ENCODE measurements at places on chromosomes 5 and 9.

GRCh38 chr9:6598249-6598725 lies 47.2 kb downstream of the GLDC start:
- no peak for DNase-seq

DNA sequence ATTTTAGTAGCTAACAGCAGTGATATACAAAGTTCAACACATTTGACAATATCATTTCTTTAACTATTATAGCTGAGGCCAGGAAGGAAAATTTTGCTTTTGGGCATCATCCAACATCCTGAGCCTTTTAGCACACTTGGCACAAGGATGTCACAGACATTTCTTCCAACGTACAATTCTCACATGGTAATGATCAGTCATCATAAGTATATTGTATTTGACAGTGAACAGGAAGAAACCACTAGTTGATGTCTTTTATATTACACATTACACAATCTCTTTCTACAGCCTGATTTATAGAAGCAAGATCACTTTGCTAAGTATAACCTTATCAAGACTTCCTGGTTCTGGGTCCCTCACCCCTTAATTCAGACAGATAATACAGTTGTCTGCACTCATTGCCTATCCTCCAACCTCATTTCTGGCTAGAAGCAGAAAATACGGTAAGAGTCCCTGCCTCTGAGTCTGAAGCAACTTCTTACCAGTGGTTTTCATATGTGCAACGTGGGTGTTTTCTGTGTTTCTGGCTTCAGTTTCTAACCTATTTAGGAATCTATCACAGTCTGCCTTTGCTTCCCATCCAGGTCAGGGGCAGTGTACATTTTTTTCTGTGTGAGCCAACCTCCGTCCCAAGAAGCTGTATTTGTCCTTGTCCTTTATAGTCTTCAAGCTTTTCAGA lies 167.8 kb downstream of the PAM start:
- no peak for DNase-seq

DNA sequence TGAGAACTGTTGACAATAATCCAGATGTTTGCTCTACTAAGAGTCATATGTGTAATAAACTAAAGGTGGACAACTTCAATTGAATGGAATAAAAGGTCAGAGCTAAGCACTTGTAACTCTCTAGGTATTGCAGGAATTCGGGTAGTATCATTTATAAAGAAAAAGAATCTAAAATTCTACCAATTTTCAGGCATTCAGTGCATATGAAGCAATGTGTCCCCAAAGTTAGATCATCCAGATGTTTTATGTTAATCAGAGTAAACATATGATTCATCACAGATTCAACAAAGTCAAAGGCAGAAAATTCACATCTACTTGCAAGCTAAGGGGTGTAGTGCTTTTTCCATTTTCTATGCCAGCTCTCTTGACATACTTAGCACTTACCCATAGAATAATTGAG lies 477.1 kb downstream of the PDE4D start:
- DNase-seq = no peak

- DNase-seq = no peak
Observed at GRCh38 chr9:21029661-21030060, 1.8 kb downstream of the HACD4 start.

GRCh38 chr5:93724791-93725190 lies 16.6 kb downstream of the POU5F2 start:
- DNase-seq = no peak

DNA sequence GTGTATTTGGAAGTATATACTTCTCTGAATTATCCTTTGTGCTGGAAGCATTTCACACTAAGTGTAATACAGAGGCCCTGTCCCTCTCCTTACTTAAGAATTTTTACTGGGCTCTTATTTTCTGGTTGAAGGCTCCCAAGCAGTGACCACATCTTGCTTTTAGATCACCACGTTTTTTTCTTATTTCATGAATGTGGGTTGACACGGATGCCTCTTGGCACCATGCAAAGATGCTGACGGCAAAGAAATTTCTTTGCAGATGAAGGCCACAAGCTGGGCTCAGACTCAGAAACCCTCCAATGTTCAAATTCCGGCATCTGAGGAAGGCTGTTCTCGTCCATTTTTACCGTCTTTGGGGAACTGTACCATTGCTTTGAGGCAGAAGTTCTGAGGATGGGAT lies 168.5 kb downstream of the HMHB1 start:
- DNase-seq = no peak

GRCh38 chr9:79974806-79975422 lies 403.1 kb downstream of the TLE4 start:
- DNase-seq = no peak

DNA sequence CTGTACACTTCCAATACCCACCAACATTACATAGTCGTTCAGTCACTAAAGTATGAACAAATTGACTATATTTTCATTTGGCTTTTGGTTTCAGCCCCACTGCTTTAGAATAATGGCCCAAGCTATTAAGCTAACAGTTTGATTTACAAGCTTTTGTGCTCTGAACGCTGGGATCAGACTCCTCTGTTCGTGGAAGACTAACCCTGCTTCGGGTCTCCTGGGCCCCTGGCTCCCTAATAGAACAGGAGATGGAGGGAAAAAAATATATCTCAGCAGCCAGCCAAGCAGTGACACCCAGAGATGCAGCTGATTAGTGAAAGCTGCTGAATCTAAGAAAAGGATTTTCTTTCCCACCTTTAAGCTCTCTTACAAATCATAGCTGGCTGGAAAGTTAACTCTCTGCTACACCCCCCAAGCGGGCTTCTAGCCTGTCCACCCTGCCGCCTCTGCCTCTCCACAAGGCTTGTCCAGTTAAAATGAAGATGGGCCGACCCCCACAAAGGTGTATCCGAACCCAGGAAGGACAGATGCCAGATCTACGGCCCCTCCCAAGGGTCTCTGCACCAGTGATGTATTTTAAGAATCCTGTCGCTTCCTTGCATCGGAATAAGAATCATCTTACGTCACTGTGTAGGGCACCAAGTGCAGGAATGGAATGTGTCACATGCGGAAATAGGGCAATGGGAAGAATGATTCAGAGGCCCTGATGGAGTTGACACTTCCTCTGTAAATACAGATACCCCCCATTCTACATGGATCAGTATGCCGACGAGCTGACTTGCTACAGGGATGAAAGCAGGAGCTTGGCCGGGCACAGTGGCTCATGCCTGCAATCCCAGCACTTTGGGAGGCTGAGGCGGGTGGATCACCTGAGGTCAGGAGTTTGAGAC lies 33.4 kb upstream of the BARHL1 start:
- DNase-seq = no peak

DNA sequence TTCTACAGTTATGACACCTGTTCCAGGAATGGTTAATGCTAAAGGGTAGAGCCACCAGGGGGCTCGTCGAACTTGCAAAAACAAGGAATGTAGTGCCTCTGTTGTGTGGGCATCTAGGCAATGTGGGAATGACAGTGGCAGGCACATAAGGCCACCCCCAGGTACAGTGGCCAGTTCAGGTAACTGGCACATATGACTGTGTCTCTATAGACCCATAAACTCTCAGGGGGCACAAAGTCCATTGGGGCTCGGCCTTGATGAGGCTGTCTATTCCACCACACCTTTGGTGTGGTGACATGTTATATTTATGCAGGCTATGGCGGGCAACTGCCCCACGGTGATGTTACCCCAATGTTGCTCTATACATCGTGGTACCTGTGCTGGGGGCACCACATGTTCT lies 59.6 kb upstream of the FAM120A start:
- no peak for DNase-seq

DNA sequence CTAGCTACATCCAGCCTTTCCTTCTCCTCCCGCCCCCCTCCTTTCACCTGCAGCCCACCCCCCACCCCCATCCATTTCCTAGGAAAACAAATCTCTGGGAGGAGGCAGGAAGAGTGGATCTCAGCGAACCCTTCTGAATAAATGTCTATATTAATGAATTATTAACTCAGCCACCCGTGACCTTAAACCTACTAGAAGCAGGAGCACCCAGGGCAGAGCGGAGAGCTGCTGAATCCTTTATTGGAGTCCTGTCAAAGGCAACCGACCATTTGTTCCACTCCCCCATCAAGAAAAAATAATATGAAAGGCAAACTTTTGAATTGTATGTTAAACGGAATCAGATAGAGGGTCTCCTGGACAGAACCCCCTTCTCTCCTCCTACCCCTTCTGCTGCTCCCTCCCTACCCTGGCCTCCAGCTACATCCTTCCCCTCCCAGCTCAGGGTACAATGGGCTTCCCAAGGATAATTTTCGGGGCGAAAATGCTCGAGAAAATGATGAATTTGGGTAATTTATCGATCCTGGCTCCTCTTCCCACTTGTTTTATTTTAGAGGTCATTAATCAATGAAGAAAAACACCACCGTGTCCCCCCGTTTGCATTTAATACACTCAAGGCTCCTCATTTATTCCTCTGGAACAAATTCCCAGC lies 3.3 kb upstream of the PRDM6 start:
- no peak for DNase-seq

DNA sequence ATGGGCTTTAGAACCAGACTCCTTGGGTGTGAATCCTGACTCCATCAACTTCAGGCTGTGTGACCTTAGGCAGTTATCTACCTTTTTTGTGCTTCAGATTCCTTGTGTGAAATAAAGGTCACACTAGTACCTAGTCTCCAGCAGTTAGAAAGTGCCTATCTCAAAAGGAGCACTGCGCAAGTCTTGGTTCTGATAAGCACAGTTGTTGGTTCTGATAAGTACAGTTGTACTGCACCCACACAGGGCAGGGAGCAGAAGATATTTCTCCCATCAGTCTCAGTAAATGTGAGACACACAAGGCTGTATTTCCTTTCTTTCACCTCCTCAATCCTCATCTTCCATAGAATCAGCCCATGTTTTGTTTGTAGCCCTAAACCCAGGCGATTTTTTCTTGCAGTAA lies 116.6 kb upstream of the DPYSL3 start:
- no peak for DNase-seq

DNA sequence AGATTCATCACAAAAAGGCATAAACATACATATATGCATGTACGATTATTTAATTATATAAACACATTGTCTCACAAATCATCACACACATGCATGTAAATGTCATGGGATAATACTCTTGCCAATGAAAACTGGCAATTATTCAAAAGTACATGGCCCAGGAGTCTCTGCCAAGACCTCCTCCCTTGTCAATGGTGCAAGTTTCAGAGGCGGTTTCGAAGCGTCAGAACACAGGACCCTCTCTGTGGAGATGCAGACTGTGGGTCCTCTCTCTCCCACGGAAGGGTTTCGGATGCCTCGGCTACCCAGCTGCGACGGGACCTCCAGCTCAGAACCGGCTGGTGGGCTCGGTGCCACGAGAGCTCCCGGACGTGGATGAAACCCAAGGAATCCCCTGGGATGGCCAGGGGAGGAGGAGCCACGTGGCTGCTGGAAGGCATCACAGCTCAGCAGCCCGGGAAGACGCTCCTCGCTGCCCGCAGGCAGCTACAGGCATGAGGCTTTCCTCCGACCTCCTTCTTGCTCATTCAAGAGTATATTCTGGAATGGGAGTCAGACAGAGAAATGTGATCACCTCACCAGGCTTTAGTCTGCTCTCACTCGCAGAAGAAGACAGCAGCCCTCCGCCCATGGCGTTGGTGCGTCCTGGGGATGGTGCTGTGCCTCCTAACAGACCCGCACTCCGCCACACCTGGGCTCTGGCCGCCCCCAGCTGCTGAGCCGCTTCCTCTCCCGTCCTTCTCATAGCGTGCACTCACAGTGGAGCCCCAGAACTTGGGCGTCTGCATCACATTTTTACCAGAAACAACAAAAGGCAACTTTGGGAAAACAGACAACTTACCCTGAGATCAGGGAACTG lies 308.8 kb downstream of the IRX2 start:
- no peak for DNase-seq

GRCh38 chr5:155485386-155485785 lies 471.8 kb downstream of the KIF4B start:
- DNase-seq = no peak

GRCh38 chr5:42277293-42277692 lies 145.9 kb upstream of the GHR start:
- no peak for DNase-seq

- DNase-seq = no peak
Observed at GRCh38 chr9:93222890-93223259, 38.9 kb downstream of the WNK2 start.

- no peak for DNase-seq
Observed at GRCh38 chr5:98585661-98586310, 187.7 kb upstream of the RGMB start.

Measured in stimulated activated CD4-positive, alpha-beta T cell treated with anti-CD3 and anti-CD28 coated beads, Interleukin-4, amount 100 ng/mL, for 4 hours (primary cell).